Stimulated activated CD8-positive, alpha-beta memory T cell treated with anti-CD3 and anti-CD28 coated beads, Interleukin-4, amount 100 ng/mL, for 4 hours (primary cell): ENCODE measurements at places on chromosomes 1 and 21.

GRCh38 chr1:20125100-20125499 is 5.8 kb upstream of the PLA2G2D start:
- no peak for DNase-seq

- no peak for DNase-seq
These were observed 685.1 kb upstream of the BRINP3 start for GRCh38 chr1:191162762-191163161.

- DNase-seq = peak; percentile 70
These were observed 64.6 kb downstream of the SIK1 start for GRCh38 chr21:43362321-43362791.

GRCh38 chr1:19044471-19044870 is 88.0 kb upstream of the IFFO2 start:
- DNase-seq = no peak

GRCh38 chr1:118960567-118961136 is 27.5 kb downstream of the TBX15 start:
- DNase-seq = no peak

- DNase-seq = no peak
These were observed 99.4 kb upstream of the TLR5 start for GRCh38 chr1:223242382-223242955.

- DNase-seq = no peak
These were observed 13.8 kb downstream of the CEP350 start for GRCh38 chr1:179968284-179968993.

DNA sequence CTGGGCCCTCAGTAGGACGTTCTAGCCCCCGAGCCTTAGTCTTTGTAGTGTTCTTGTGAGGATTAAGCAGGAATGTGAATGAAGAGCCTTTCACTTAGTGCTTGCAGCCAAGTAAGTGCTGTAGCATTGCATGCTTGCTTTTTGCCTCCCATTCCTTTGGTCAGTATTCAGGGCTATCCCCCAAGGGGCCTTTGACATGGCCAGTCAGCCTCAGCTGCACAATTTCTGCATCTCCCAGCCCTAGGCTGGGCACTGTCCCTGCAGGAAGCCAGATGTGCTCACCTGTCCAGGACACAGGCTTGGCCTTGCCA is 30.5 kb downstream of the SOX13 start:
- no peak for DNase-seq
